ENCODE measurements at places on chromosomes 3 and 15.

DNA sequence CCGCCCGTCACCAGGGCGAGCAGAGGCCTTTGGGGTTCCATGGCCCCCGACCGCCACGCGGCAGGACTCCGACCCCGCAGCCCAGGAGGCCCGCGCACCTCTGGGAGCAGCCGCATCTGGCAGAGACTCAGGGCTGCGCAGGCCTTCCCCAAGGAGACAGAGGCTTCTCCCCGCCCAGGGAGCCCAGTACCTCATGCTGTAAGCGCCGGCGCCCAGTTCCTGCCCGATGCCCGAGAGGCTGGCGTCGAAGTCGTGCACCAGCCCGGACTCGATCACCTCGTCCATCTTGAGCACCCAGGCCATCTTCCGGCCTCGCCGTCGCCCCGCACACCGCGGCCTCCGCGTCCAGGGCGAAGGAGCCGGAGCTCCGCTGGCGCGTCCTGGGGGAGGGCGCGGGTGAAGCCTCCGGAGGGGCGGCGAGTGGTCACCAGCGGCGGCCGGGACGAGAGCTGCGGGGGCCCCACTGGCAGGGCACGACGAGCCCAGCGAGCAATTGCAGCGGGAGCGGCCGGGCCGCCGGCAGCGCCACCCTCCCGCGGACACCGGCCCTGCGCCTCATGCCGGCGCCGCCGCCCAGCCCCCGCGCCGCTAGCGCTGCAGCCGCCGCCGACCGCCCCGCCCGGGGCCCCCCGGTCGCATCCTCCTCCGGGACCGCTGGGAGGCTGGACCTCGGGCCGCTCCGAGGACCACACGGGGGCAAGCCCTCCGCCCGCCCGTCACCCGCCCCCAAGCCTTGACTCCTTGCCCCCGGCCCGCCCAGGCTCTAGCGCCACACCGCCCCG is 468 bp downstream of the UBP1 start:
- no peak for DNase-seq

DNA sequence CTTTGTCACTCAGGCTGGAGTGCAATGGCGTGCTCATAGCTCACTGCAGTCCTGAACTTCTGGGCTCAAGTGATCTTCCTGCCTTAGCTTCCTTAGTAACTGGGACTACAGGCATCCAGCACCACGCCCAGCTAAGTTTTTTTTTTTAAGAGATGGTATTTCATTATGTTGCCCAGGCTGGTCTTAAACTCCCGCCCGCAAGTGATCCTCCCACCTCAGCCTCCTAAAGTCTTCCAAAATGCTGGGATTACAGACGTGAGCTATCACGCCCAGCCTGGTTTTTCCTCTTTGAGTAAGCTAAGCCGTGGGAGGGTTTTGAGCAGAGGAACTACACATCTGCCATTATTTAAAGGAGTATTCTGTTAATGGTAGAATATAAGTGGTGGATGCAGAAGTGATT is 7.4 kb upstream of the LRRFIP2 start:
- no peak for DNase-seq

- DNase-seq, result no peak
Observed at GRCh38 chr3:83662381-83662960, 1296.3 kb upstream of the CADM2 start.

DNA sequence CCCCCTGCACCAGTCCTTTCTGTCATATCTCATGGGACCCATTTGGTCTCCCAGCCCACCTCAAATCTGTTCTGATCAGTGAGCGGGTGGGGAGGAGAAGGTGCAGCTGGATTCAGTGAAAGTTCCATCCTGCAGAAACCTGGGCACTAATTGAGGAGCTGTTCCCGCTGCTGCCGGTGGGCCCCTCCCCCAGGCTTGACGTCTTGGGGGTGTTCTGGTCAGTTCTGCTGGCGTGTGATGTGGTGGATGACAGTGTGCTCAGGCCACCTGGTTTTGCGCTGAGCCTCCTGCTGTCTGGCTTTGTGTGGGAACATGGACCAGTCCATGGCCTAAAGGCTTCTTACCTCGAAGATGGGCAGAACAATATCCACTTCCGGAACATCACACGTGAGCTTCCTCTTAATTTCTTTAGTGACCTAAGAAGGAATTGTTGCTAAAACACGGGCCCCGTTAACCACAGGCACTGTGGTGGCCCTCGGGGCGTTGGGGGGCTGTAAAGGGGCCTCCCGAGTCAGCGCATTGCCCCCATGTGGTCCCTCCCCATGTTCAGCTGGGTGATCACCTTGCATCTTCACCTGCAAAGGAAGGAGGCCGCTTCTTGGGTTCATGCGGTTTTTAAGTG is 59.7 kb downstream of the RGMA start:
- no peak for DNase-seq

DNA sequence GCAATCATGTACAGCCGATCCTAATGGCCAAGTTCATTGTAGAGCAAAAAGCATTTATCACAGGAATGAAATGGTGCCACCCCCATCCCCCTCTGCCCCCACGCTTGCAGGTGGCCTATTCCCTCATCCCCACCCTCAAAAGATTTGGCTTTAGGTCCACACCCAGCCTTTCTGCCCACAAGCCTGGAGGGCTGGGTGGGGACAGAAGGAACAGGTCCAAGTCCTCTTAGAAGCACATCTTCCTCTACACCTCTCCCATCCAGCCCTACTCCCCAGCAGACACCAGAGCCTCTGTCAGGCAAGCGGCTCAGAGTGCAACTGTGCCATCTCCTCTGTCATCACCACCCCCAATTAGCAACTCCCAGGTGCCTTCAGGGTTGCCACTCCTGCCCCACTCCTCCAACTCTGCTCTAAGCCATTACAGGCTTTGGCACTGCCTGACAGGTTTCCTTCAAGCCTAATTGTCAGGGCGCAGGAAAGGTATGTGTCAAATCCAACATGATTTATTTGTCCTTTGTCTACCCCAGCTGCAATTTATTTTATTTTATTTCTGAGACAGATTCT is 49.4 kb downstream of the DAPK2 start:
- DNase-seq, result no peak

GRCh38 chr3:37017683-37018082 is 24.4 kb downstream of the MLH1 start:
- DNase-seq, result no peak

DNA sequence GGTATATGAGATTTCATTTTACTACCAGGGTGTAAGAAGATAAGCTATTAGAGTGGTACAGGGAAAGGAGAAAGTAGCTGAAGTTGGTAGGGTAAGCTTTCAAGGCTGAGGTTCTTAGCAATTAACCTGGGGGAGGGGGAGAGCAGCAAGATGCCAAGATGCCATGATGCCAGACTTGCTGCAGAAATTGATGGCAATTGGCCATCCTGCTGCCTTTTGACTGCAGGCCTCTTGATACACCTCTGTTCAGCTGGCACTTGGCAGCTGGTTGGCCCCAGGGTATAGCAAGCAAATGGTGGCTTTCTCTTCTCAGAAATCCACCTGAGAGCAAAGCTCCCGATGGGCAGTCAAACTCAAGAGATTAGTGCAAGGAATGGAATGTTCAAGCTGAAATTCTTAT is 21.4 kb upstream of the DPH6 start:
- no peak for DNase-seq

DNA sequence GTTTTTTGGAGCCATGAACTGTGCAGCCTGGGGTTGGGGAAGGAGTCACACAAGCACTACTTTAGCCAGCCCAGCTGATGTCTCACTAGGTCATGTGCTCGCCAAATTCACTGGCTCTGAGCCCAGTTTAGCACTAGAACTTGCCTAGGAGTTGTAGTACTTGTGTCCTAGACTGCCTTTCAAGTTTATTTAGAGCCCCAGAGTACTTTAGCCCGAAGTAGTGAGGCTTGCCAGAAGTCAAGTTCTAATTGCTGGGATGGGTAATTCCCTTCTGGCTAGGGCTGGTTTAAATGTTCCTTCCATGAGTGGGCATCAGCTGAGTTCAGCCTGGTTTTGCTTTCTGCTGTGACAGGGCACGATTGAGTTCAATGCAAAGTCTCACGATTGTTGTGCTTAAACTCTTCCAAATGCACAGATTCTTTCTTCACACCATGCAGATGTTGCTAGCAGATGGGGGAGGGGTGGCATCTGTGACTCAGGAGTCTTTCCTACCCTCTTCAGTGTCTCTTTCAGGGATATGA is 228.2 kb upstream of the ZPLD1 start:
- DNase-seq, result no peak

DNA sequence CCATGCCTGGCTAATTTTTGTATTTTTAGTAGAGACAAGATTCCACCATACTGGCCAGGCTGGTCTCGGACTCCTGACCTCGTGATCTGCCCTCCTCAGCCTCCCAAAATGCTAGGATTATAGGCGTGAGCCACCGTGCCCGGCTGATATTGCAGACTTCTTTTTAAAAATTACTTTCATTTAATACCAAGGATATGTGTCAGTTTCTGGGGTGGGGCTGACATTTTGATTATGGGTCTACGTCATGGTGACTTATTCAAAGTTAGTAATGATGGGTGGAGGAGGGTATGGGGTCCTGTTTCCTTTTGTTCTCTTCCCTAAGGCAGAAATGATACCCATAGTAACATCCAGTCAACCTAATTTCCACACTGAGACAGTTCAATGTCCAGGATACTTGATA is 34.7 kb downstream of the GBE1 start:
- DNase-seq, result no peak

GRCh38 chr15:90364251-90364650 is 12.2 kb downstream of the ZNF774 start:
- no peak for DNase-seq

GRCh38 chr3:133992951-133993620 is 36.6 kb downstream of the SLCO2A1 start:
- DNase-seq, result no peak

DNA sequence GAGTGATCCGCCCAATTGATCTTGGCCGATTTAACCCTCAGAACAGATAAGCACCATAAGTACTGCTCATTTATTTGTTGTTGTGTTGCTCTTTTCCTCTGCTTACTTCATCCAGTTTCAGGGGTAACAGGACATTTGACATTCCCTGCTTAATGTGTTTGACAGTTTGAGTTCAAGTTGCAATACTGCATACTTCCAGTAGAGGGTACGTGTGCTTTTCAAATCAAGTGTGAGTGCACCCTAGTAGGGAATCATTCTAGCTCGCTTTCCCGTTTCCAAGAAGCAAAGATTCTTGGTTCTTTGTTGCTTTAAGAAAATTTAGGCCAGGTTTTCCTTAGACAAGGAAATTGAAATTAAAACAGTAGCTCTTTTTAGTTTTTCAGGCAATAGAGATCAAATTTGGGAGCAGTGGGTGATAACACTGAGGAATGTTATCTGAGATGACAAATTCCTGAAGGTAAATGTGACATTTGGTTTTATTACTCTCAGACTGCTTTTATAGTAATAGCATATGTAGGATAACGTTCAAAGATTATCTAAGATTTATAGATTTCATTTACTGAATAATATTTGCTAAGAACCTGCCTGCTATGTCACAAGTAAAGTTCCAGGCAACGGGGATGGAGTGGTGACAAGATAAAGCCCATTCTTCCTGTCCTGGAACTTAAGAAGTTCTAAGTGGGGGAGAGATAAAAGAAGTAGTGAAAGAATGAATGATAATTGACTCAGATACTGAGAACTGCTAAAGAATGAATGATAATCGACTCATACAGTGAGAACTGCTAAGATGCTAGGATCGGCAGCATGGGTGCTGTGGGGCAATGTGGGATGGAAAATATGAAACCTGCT is 73.3 kb downstream of the SYNPR start:
- DNase-seq, result peak; percentile 18

GRCh38 chr3:37899101-37899707 is 37.5 kb downstream of the CTDSPL start:
- no peak for DNase-seq

DNA sequence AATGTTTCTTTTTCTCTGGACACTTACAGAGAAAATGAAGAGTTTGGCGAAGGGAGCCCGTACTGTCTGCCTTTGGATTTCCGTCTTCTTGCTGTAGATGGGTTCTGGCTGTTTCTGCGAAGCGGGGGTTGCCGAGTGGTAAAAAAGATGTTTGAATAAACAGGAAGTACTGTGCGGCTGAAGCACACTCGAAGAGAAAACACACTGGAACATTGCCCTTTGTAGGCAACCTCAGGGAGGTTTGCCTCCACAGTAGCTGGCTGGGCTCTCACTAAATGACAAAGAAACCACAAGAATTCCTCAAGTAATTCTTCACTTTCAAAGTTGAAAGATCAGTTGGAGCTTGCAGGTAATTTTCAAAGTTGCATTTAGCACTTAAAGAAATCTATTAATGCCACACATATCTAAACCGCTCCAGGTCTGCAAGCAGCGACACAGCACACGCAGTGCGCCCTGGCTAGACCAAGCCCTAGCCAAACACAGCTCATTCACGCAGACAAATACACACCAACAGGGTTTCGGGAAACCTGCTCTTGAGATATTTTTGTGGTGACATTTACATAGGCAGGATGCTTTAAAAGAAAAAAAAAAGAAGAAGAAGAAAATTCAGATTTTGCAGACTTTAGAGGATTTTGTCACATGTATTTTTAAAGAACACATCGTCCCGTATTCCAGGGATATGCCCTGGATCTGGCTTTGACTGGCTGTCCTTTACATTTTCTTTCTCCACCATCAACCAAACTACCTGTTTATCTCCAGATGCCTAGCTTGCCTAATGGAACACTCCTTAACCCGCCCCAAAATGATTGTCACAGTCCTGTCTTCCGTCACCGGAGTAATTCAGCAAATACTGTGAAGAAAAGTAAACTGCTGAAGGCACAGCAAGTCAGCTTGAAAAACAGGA is 452.8 kb downstream of the FOXP1 start:
- peak; percentile 70 for DNase-seq

DNA sequence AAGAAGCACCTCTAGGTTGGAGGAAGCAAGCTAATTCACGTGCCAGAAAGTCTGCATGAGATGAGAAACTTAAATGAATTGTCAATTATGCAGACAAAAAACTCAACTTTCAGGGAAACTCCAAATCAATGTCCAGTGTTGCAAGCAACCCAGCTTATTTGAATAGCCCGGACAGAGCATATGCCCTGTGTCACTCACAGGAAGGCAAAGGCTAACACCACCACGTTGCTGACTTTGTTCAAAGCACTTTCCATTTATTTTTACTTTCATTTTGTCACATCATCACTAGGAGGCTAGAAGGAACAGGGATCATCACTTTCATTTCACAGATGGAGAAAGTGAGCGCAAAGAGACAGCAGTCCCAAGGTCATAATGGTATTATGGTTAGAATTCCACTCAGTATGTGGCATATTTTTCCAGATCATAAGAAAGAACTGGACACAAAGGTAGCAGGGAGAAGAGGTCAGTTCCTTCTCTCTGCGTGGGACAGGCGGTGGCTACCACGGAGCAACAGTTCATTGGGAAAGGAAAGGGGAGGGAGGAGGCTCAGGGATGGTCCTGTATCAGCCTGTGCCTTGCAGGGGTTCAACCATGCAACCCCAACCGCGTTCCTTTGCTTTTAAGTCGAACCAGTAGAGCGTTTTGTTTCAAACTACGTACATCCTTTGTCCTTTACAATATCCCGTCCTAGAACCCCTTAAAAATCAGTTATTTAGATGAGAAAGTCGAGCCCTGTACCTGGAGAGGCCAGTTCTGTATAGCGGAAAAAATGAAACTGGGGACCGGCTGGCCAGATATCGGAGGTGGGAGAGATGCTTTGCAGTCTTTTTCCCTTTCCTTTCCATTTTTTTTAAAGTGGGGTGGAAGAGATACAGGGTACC is 1.1 kb downstream of the HEG1 start:
- DNase-seq, result no peak

- no peak for DNase-seq
Observed at GRCh38 chr3:13317596-13318320, 102.4 kb downstream of the NUP210 start.
